ENCODE measurements at places on chromosomes 6 and 20.
A peak's percentile ranks its signal among the peaks of the same experiment; 100 is the strongest.

DNA sequence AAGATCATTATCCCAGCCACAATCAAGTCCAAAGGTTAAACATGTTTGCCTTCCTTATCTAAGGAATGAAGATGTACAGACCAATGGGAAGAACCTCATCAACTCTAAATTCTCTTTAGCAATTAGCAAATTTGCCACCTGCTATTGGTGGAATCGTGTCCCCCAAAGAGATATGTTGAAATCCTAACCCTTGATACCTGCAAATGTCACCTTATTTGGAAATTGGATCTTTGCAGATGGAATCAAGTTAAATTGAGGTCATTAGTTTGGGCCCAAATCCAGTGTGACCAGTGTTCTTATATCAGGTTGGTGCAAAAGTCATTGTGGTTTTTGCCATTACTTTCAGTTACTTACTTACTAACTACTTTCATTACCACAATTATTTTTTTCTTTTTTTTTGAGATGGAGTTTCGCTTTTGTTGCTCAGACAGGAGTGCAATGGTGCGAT, 31.3 kb downstream of the KLHL31 start:
- no peak for DNase-seq

DNA sequence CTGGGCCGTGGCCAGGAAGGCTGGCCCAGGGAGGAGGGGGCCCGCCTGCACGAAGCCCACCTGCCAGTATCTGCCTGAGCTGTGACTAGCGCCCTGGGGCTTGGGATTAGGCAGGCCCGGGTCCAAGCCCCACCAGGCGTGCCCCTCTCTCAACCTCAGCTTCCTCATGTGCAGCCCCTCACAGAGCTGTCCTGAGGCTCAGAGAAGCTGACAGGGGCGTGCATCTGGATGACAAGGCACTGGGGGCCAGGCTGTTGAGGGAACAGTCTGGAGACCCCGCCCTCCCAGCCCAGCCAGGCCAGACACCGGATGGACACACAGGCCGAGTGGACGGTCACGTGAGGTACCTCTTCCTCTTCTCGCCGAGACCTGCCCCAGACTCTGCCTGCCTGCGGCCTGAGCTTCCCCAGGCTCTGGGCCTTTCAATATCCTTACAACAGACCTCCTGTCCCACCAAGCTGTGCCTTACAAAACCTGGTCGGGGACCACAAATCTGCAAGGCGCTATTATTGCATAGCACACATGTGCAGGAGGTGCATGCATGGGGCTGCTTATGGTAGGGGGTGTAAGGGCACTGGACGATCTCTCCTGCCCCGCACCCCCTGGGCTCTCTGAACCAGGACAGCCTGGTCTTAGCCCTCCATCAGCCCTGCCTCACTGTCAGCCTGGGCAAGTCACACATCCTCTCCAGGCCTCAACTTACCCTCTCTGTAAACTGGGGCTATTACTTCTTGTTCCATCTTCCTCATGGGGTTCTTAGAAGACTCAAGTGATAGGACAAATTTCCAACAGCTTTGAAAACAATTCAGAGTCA, 20.0 kb downstream of the NOL4L start:
- DNase-seq, result no peak

DNA sequence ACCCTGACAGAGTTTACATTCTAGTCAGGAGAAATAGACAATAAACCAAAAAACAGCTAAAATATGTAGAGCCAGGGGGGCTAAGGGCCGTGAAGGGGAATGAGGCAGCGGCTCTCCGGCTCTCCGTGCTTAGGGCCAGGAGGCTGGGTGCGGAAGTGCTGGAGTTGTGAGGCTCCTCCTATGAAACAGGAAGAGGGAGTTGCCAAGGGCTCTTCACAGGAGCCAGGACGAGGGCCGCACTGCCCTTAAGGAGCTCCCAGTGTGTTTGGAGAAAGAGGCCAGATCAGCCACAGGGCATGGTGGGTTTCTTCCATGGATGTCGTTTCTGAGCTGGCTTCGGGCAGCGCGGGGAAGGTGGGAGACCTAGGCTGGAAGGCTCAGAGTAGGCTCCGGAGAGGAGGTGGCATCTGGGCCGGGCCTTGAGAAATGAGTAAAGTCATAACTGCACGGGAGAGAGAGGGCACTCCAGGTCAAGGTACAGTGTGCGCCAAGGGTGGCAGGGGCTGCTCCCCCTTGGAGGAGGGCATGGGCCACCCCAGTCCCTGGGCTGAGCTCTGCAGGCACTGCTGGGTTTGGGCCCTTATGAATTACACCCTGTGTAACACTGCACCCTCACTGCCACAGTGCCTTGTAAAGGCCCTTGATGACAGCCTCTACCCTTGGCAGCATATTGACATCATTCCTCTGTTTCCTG, 20.8 kb upstream of the MLN start:
- DNase-seq, result no peak

GRCh38 chr6:157278171-157278570, 45.1 kb downstream of the TMEM242 start:
- DNase-seq, result no peak

GRCh38 chr20:34954904-34955230, 739 bp downstream of the GSS start:
- peak; percentile 54 for DNase-seq

DNA sequence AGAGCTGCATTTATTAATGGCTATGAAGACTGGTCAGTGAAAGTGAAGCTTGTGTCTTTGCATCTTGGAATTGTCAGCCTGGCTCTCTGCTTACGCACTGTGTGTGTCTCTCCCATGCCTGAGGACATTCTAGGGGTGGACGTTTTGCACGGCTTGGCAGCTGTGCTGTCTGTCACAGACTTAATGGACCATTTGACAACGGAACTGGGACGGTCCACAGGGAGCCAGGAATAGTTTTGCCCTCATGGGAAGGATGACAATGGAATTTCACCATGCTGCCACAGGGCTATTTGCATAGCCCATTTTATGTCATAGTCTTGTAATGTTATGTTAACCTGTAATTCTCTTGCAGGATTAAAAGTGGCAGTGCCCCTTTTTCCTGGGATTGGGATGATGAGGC, 44.7 kb downstream of the OR2B6 start:
- DNase-seq, result no peak

DNA sequence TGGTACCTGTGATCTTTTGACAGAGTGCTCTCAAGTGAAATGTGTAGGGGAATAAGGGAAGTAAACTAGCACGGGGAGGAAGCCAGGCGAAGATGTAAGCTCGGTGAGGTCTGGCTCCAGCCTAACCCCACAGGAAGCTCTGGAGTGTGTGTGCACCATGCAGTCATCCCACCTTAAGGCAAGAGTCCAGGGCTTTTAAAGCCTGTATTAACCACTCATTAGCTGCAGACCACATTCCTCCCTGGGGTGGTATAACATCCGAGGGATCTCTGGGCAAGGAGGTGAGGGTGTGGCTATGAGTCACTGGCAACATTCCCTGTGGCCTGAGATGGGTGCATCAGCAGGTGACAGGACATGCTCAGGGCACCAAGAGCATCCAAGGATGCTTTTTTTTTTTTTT, 12.5 kb upstream of the RANBP9 start:
- DNase-seq, result peak; percentile 71
